Activated T-helper 1 cell treated with anti-CD3 and anti-CD28 coated beads, Interleukin-12 subunit alpha, Interleukin-12 subunit beta, Interleukin-2, Interleukin-4 antibody, amounts not matched to agents 30 ng/mL and 10 ng/mL and 1 ng/mL, durations not matched to agents 14 hours and 24 hours and 36 hours (primary cell): ENCODE measurements at places on chromosomes 1 and 21. TPM values are rescaled to one million over a fixed set of nuclear protein-coding genes. Genes with fewer than 3 reads are reported as not detected.

DNA sequence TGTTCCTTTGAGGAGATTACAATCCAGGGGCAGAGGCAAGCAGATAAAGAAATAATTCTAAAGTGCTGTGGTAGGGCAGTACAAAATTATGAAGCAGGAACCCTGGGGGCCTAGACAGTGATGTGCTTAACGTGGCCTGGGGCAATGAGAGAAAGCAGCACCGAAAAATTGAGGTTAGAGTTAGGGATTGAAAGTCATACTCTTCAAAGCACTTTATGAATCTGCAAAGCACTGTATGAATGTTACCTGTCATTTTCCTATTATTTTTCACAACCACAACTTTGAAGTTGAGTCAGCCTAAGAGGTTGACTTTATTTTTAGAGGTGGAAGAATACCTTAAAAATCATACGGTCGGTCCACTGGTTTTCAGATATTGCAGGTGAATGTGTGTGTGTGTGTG is 183.4 kb upstream of the NFIA start:
- DNase-seq: no peak

GRCh38 chr21:29151931-29152330 is 21.5 kb downstream of the MAP3K7CL start:
- DNase-seq: no peak

- DNase-seq: no peak
Observed at GRCh38 chr1:44108241-44108640, 10.4 kb upstream of the KLF17 start.

Gene S100A3
- total RNA-seq: not detected in 2 replicates

- no peak for DNase-seq
Observed at GRCh38 chr1:242802973-242803372, 278.5 kb upstream of the PLD5 start.

GRCh38 chr1:20742671-20743070 is 10.2 kb upstream of the SH2D5 start:
- DNase-seq: no peak

- DNase-seq: peak; percentile 63
Observed at GRCh38 chr1:209672705-209673630, 2.2 kb upstream of the G0S2 start.
